ENCODE measurements at places on chromosomes 7 and 10. TPM values are rescaled to one million over a fixed set of nuclear protein-coding genes. Genes with fewer than 3 reads are reported as not detected.
A peak's percentile ranks its signal among the peaks of the same experiment; 100 is the strongest.

DNA sequence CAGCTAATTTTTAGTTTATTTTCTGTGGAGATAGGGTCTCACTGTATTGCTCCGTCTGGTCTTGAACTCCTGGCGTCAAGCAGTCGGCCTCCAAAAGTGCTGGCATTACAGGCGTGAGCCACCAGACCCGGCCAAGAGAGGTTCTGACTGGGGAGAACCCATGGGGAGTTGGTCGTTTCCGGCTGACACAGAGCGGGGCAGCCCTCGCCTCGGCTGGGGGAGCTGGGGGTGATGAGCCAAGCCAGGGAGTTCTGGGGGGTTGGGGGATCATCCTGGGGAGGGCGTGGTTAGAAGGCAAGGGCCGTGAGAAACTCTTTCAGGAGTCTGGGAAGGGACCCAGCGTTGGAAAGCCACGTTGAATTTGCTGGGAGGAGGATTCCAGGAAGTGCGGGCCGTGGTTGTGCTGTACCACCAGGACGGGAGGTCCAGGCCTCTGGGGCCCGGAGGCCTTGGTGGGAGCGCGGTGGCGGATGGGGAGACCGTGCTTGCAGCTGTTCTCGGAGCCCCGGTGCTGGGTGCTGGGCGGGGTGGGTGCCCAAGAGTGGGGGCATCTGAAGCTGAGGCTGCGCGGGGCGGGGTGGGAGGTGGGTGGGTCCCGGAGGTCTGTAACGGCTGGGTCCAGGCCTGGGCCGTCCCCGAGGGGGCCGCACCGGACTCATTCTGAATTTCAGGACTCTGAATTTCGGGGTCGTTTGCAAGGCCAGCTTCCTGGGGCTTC, 8.4 kb upstream of the ZNF853 start:
- no peaks in the 10 kb centered on the region for H3K27me3 ChIP-seq
- peaks cover 2% of the 10 kb centered on the region for H3K4me1 ChIP-seq
- DNase-seq, result no peak

GRCh38 chr7:77942431-77942830, 143.9 kb downstream of the PHTF2 start:
- H3K4me3 ChIP-seq, result no peak overlapping the region
- H3K36me3 ChIP-seq, result peaks cover 33% of the 10 kb centered on the region
- no peak overlapping the region for H3K27ac ChIP-seq
- no peaks in the 10 kb centered on the region for H3K27me3 ChIP-seq
- H3K4me1 ChIP-seq, result no peaks in the 10 kb centered on the region

DNA sequence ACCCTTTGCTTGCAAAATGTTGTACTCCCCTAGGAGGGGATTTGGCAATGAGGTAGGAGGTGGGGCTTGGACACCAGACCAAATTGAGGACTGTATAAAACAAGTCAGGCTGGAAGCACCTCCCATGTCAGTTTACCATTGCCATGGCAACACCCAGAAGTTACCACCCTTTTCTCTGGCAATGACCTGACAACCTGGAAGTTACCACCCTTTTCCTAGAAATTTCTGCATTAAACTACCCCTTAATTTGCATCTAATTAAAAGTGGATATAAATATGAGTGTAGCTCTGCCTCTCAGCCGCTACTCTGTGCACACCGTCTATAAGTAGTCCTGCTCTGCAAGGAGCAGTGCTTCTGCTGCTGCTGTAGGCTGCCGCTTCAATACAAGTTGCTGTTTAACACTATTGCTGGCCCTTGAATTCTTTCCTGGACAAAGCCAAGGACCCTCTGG, 7.8 kb upstream of the BLNK start:
- H3K4me1 ChIP-seq, result no peaks in the 10 kb centered on the region
- no peak for DNase-seq
- no peak overlapping the region for H3K4me3 ChIP-seq
- H3K36me3 ChIP-seq, result no peaks in the 10 kb centered on the region
- no peak overlapping the region for H3K27ac ChIP-seq

GRCh38 chr7:4803397-4804241, 28.2 kb downstream of the AP5Z1 start:
- no peak overlapping the region for H3K27ac ChIP-seq
- no peak for DNase-seq
- H3K36me3 ChIP-seq, result no peaks in the 10 kb centered on the region
- H3K27me3 ChIP-seq, result no peaks in the 10 kb centered on the region
- H3K4me3 ChIP-seq, result no peak overlapping the region

- H3K27me3 ChIP-seq, result no peaks in the 10 kb centered on the region
- DNase-seq, result no peak
- H3K4me3 ChIP-seq, result no peak overlapping the region
- H3K36me3 ChIP-seq, result peaks cover 27% of the 10 kb centered on the region
- H3K4me1 ChIP-seq, result peaks cover 59% of the 10 kb centered on the region
- no peak overlapping the region for H3K27ac ChIP-seq
Observed at GRCh38 chr10:46239247-46239646, 47.5 kb upstream of the ANTXRL start.

- H3K27ac ChIP-seq, result no peak overlapping the region
- no peaks in the 10 kb centered on the region for H3K36me3 ChIP-seq
- no peaks in the 10 kb centered on the region for H3K27me3 ChIP-seq
- no peak overlapping the region for H3K4me3 ChIP-seq
Observed at GRCh38 chr10:19845503-19846368, 29.5 kb downstream of the PLXDC2 start.

DNA sequence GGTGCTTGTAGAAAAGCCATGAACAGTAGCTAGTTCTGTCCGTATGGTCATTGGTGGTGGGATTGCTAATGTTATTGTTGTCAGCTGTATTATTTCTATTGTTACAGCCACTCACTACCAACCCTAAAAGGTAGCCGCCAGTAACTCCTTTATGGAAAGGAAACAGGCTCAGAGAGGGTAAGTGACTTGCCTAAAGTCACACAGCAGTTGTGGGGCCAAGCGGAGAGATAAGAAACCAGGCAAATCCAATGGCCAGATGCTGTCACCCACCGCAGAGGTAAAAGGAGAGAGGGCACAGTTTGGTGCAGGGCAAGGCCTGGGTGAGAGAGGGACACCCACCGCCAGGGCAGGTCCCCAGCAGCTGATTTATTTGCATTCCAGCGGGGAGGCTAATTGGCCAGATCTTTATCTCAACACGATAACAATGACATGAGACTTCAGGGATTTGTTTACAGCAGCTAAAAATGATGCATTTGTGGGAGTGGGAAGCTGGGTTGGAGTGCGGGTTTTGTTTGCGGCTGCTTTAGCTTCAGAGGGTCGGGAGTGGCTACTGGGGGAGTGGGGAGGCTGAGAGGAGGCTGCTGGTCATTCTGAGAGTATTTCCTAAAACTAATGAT, 8.6 kb upstream of the NKX2-3 start:
- H3K4me3 ChIP-seq, result no peak overlapping the region
- H3K36me3 ChIP-seq, result no peaks in the 10 kb centered on the region
- H3K27ac ChIP-seq, result no peak overlapping the region
- no peak for DNase-seq

The ERVW-1 gene
- total RNA-seq, result not detected

- peak overlapping the region; percentile 71 for H3K27ac ChIP-seq
- DNase-seq, result peak; percentile 62
- peak overlapping the region; percentile 58 for H3K4me3 ChIP-seq
- peaks cover 6% of the 10 kb centered on the region for H3K4me1 ChIP-seq
- H3K27me3 ChIP-seq, result peaks cover 2% of the 10 kb centered on the region
Observed at GRCh38 chr10:30751678-30752331, 122.3 kb upstream of the LYZL2 start.

DNA sequence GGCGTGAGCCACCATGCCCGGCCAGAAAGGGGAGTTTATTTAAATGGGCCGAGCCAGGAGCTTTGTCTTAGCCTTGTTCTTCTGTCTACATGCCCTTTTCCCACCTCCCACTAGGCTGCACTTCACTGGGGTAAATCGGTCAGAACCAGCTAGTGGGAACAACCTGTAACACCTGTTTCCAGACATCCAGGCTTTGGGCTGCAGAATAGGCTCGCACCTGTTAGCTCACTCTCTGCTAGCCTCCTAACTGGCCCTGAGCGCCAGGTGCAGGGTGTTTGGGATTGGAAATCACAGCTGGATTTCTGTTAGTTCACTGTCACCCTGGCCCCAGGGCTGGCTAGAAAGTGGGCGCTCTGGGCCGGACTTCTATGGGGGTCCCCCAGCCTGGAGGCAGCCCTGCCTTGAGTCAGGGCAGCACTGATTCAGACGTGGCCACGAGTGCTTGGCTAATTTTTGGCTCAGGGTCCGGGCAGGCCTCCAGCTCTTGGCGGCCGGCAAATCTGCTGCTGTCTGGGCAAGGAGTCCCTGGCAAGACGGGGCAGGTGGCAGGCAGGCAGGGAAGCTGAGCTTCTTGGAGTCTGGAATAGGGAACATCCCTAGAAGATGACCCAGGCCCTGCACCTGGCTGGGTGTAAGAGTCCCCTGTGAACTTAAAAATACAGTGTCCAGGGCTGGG, 48.6 kb downstream of the GTF2IRD1 start:
- no peak for DNase-seq
- H3K27me3 ChIP-seq, result no peaks in the 10 kb centered on the region
- no peak overlapping the region for H3K4me3 ChIP-seq
- H3K27ac ChIP-seq, result peak overlapping the region; percentile 50

DNA sequence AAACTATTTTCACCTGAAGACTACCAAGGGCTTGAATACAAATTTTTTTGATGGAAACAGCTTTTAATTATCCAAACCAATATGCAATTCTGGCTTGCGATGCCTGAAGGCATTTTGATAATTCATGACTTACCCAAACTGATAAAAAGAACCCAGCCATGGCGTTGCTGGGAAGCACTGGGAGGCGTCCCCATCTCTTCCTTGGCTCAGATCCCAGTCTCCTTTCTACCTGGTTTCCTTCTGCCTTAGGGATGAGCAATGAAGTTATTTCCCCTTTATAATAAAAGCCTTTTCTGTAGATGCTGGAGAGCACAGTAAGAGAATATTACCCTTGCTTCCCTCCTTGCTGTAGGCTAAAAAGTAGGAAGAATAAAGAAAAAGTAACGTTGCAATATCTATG, 129.1 kb upstream of the ANK3 start:
- no peak overlapping the region for H3K4me3 ChIP-seq
- H3K36me3 ChIP-seq, result peaks cover 8% of the 10 kb centered on the region
- no peak for DNase-seq
- no peak overlapping the region for H3K27ac ChIP-seq
- H3K4me1 ChIP-seq, result peaks cover 2% of the 10 kb centered on the region

DNA sequence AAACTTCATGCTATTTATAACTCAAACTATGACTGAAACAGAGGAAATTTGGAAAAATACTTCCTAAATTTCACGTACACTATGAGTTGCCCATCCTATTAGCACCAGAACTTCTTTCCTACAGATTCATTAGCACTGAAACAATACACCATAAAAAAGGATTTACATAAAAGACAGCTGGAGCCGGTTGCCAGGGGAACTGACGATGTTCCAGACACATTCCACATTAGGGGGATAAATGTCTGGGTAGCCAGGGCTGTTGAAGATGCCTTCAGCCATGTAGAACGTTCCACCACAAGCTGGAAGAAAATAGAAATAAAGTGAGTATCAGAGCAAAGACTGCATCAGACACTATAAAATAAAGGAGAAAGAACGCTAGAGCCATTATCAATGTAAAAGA, 129.8 kb upstream of the RSU1 start:
- DNase-seq, result no peak
- H3K27me3 ChIP-seq, result no peaks in the 10 kb centered on the region
- peaks cover 3% of the 10 kb centered on the region for H3K4me1 ChIP-seq
- peaks cover 20% of the 10 kb centered on the region for H3K36me3 ChIP-seq
- H3K27ac ChIP-seq, result no peak overlapping the region

- H3K27ac ChIP-seq, result no peak overlapping the region
- no peak for DNase-seq
- no peaks in the 10 kb centered on the region for H3K4me1 ChIP-seq
- H3K36me3 ChIP-seq, result peaks cover 36% of the 10 kb centered on the region
- H3K27me3 ChIP-seq, result no peaks in the 10 kb centered on the region
- no peak overlapping the region for H3K4me3 ChIP-seq
Observed at GRCh38 chr10:21899736-21900135, 103.8 kb downstream of the DNAJC1 start.

DNA sequence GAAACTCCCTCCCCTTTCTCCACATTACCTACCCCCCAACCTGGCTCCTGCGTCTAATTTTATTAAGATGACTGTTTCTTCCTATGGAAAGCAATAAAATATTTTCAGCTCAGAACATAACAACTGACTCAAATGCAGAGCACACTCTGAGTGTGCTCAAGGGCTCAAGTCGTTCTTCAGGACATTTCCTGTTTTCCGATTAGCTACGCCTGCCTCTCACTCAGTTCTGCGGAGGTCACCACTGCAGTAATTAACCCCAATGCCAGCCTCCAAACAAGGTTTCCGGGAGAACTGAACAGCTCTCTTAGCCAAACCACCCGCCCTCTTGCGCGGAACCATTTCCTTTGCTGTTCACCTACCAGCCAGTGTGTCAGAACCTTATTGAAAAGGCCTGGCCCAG, 19.3 kb downstream of the MYOF start:
- DNase-seq, result no peak
- no peak overlapping the region for H3K4me3 ChIP-seq
- H3K36me3 ChIP-seq, result no peaks in the 10 kb centered on the region
- H3K27ac ChIP-seq, result no peak overlapping the region
- peaks cover 5% of the 10 kb centered on the region for H3K27me3 ChIP-seq
- peaks cover 24% of the 10 kb centered on the region for H3K4me1 ChIP-seq

- peaks cover 2% of the 10 kb centered on the region for H3K27me3 ChIP-seq
- no peaks in the 10 kb centered on the region for H3K4me1 ChIP-seq
- no peak overlapping the region for H3K4me3 ChIP-seq
Observed at GRCh38 chr7:28682801-28683200, 270.5 kb downstream of the CREB5 start.

The VAX1 gene
- total RNA-seq, result not detected
